Vagina (tissue), 2 donors: ENCODE measurements at places on chromosomes 5 and 9. TPM values are rescaled to one million over a fixed set of nuclear protein-coding genes. Genes with fewer than 3 reads are reported as not detected.

TRPM3 gene
- 0.25 TPM for total RNA-seq

CDK7 gene
- 10.6 TPM for total RNA-seq

HAVCR2 gene
- total RNA-seq = 4.4 TPM

NRG2 gene
- 5.2 TPM for total RNA-seq

PCDHA12 gene
- 0.25 TPM for total RNA-seq
